ENCODE measurements at places on chromosomes 3 and 15.

DNA sequence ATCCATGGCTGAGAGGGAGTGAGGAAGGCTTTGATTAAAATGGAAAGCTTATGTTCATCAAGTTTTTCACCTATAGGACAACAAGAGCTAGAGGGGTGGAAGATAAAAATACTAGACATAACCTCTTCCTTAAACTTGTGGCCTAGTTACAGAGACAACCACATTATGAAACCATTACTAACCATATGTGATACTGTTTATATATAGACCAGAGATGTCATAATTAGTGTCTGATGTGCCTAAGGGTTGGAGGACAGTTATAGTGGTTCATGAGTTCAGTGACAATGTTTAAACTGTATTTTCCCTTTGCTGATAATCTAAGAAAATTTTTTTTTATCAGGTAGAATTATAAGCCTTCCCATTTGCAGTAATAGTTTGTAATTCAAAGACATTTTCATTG lies 23.7 kb downstream of the PHLDB2 start:
- no peak for DNase-seq

DNA sequence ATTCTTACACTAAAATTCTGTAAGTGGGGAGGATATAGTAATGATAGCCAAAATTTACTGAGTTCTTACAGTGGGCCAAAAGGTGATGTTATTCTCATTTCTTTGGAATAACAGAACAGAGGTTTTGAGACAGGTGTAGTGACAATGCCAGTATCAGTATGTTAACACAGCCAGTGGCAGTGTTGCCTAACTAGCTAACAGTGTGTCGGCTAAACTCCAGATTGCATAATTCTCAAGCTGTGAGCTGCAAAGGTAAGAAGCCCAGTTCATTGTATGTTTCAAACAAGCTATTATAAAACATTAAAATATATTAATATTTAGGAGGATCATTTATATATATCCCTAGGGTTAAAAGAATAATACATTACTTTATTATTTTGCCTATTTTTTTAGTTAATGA lies 920 bp downstream of the SLC15A2 start:
- DNase-seq, result no peak

GRCh38 chr15:100340721-100341238 lies 995 bp downstream of the ADAMTS17 start:
- DNase-seq, result no peak

GRCh38 chr3:113103588-113103987 lies 107.8 kb upstream of the BOC start:
- no peak for DNase-seq

DNA sequence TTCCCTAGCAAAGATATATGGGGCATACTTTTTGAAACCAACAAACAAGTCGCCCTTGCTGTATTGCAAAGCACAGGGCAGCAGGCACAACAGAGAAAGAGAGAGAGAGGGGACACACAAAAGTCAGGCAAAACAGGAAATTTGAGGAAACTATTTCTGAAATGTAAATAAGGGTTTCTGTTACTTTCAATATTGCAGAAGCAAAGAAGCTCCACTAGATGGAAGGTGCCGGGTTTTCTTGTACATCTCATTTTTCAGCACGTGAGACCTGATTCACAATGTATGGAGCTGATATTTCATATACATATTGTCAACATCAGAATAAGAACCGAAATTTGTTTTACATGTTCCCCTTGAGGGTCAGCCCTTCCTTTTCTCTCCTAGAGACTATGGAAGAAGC lies 127.4 kb downstream of the FOXP1 start:
- DNase-seq, result no peak

GRCh38 chr15:84982301-84982920 lies 755 bp downstream of the PDE8A start:
- no peak for DNase-seq

DNA sequence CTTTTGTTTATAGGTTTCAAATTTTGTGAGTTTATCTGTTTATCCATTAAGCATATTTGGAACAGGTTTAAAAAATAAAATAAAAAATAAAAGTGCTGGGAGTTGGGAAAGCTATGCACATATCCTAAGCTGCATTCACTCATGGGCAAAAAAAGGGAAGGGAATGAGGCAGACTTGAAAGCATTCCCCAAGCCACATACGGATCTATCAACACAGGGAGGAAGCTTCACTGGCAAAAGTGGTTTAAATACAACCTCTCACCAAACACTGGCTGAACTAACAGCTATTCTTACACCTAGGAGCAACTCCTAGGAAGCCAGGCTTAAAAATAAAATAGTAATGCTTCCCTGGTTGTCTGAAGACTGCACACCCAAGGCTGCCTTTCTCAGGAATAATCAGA lies 101.2 kb downstream of the PCCB start:
- DNase-seq, result no peak

GRCh38 chr3:149850787-149851584 lies 38.0 kb downstream of the RNF13 start:
- DNase-seq, result no peak

Measured in caudate nucleus (tissue), 63 donors.